Lower lobe of right lung (tissue), 2 donors: ENCODE measurements at places on chromosomes 7 and 10. TPM values are rescaled to one million over a fixed set of nuclear protein-coding genes. Genes with fewer than 3 reads are reported as not detected.
A peak's percentile ranks its signal among the peaks of the same experiment; 100 is the strongest.

Gene EMX2
- not detected for total RNA-seq

Gene GRID2IP
- total RNA-seq, result 0.41 TPM

Gene IRF5
- total RNA-seq, result 46.0 TPM

Gene SFRP5
- total RNA-seq, result 0.27 TPM

Gene ARL3
- 7.3 TPM for total RNA-seq

Gene ZNF488
- total RNA-seq, result 0.38 TPM

DNA sequence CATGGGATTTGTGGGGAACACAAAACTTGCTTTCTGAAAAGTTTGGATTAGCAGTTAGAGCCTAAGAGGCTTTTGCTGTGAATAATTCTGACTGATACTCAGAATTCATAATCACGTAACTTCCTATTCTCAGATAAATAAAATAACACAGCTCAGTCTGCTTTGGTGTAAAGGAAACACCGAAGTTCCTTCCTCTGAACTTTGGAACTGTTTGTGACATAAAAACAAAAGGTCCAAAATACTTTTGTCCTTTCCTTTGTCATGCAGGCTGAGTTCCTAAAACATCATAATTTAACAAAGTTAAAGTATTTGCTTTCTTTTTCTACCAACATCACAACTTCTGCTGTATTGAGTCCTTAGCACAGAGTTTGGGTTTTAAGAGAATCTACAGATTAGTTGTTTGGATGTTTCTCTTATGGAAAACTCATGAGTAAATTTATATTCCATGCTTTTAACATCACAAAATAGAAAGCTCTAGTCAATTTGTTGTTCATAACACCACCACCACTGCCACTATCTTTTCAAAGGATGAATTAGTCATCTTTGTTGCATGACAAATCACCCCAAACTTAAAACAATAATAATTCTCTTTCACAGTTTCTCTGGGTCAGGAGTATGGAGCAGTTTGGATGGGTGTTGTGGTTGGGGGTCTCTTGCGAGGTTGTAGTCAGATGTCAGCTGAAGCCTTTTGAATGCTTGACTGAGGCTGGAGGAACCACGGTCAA lies 123.4 kb downstream of the REEP3 start:
- DNase-seq, result no peak

DNA sequence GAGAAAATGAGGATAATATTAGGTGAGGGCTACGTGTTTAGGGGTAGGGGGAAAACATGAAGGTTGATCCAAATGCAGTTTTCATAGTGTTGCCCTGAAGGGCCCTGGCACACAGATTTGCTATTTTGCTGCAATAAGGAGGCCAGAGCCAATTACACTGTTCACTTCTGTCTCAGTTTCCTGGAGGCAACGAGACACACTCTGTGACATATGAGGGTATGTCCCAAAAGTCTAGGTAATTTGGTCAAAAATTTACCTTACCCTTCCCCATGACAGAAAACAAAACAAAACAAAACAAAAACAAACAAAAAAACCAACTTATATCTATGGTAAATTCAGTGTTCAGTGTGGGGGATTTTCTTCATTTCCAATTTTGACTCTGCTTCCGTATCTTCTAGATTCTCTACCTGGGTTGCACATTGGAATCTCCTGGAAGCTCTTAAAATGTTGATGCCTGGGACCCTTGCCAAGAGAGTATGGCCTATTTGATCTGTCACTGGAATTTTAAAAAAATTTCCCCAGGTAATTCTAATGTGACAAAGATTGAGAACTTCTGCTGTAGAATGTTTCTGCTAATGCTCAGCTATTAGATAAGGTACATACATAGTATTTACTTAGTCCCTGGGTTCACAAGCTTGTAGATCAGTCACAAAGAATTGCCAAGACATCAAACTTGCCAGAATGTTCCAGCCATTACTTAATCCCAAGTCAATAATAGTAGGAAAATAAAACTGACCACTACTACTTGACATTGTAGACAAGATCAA lies 139.5 kb downstream of the SEMA3E start:
- no peak for DNase-seq

- peak; percentile 79 for DNase-seq
Observed at GRCh38 chr7:23474094-23474828, 4.0 kb upstream of the IGF2BP3 start.

DNA sequence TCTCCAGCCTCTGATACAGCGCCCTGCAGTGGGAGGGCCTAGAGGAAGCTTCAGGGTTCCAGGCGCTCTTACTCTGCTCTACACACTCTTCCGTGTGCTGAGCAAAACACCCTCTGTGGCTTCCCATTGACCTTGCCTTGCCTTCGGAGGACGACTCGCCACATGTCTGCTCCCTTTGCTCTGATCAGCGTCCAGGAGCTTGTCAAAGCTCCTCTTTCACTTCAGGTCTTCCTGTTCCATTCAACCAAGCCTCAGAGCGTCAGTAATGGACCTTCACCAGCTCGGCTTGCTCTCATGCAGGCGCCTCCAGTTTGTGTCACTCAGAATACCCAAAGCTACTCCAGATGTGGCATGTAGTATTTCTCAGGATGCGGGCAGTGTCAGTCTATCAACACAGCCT lies 173.9 kb downstream of the ARID5B start:
- DNase-seq, result no peak

DNA sequence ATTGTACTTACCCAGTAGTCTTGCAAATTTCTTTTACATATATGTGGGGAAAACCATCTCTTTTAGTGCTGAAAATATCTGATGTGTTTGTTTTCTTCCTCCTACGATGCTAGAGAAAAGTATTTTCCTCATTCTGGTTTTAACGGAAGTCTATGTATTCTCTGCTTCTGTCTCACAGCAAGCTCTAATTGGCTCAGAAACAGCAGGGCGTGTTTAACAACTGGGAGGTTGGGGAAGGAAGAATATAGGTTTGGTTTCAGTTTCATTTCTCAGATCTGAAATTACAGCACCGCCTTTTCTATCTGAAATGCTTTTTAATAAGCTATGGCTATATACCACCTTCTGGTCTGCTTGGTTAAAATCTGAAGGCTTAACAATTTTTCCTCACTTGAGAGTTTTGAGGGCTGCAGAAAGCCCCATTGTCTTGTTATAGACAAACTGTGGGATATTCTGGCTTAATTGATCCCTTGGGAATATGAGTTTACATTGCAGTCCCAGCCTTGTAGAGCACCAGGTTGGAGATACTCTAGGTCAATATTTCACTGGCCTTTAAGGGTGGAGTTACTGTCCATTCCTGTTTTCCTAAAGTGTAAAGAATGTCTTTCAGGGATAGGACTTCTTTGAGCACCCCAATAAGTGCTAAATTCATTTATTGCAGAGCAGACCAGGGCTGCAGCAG lies at the start of gene SAMD9:
SAMD9 (minus strand) TSS at position 128 of the 679 bp plus-strand sequence. CDS start 11,882 bp downstream, outside the sequence.
- DNase-seq, result no peak

DNA sequence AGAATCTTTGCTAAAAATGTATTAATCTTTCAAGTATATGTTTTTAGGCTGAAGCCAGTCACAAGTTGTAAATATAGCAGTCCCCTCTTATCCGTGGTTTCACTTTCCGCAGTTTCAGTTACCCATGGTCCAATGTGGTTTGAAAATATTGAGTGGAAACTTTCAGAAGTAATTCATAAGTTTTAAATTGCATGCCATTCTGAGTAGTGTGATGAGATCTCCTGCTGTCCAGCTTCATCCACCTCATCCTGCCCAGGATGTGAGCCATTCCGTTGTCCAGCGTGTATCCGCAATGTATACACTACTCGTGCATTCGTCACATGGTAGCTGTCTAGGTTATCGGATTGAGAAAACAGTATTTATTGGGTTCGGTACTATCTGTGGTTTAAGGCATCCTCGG lies 12.2 kb downstream of the PDCD4 start:
- DNase-seq, result no peak

DNA sequence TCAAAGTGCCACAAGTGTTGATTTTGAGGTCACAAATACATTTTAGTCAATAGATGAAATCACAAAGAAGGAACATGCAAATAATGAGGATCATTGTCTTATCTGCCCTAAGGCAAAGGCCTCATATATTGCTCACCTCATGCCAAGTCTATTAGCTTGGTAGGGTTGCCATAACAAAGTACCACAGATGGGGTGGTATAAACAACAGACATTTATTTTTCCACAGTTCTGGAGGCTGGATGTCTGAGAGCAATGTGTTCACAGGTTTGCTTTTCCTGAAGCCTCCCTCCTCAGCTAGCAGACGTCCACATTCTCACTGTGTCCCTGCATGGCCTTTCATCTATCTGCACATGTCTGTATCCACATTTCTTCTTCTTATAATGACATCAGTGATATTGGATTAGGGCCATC lies 59.6 kb downstream of the RELN start:
- no peak for DNase-seq

GRCh38 chr10:6347391-6347951 lies 144.7 kb downstream of the PFKFB3 start:
- DNase-seq, result no peak

DNA sequence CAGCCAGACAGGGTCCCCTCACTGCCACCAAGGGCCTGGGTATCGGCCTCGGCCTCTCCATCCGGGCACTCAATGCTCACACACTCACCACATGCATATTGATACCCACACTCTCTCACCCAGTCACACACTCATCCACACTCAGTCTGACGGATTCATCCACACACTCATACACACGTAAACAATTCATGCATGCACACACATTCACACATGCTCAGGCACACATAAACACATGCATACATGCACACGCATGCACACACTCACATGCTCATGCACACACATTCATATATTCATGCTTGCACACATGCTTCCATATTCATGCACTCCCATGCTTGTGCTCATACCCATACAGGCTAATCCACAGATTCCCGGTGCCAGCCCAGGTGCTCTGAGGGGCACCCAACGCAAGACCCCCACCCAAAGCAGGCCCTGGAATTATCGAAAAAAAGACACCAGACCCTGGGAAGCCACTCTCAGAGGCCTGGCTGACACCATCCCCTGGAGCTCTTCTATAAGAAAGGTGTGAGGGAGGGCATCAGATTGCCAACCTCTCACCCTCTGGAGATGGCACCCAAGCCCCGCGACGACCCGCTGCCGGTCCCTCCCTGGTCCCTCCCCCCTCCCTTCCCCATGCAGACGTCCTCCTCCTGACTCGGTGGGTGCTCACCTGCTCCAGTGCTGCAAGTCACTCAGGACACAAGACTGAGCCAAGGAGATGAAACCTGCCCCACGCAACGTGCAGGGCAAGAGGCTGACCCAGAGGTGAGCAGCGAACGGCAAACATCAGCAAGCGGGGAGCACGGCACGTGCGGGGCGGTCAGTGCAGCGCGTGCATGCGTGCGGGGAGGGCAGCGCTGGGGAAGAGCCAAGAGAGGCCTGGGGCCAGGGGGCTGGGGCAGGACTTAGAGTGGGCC lies 15.2 kb downstream of the STK32C start:
- peak; percentile 34 for DNase-seq

- no peak for DNase-seq
Observed at GRCh38 chr10:42979181-42979580, 97.7 kb upstream of the RET start.

GRCh38 chr7:68200051-68200670 lies 1203.5 kb downstream of the TYW1 start:
- no peak for DNase-seq

GRCh38 chr10:16754765-16755164 lies 62.5 kb downstream of the RSU1 start:
- peak; percentile 59 for DNase-seq

GRCh38 chr10:62694537-62695126 lies 109.9 kb upstream of the ADO start:
- no peak for DNase-seq

- no peak for DNase-seq
Observed at GRCh38 chr10:78433076-78433595, 399.5 kb downstream of the RPS24 start.

DNA sequence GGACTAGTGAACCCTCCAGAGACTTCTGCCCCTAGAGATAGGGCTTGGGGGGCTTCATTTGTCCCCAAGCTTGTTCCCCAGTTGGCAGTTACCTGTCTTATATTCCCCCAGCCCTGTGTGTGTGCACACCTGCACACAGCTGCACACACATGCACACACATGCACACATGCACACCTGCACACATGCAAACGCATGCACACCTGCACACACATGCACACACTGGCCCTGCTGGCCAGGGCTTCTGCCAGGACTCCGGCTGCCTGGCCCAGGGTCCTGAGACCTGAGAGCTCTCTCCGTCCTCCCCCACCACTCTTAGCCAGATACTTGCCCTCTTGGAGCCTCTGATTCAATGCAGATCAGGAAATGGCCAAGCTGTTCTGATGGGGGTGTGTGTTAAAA lies 6.7 kb downstream of the ZMIZ1 start:
- DNase-seq, result no peak

- DNase-seq, result no peak
Observed at GRCh38 chr7:94276795-94277194, 117.9 kb upstream of the COL1A2 start.

- no peak for DNase-seq
Observed at GRCh38 chr10:104308439-104308903, 29.8 kb downstream of the ITPRIP start.
